ENCODE measurements at places on chromosomes 2 and 18.

- DNase-seq, result no peak
Measured at GRCh38 chr18:6891788-6892187, 162.3 kb downstream of the ARHGAP28 start.

GRCh38 chr2:85806358-85807118, 52.7 kb downstream of the ATOH8 start:
- no peak for DNase-seq

GRCh38 chr2:203535078-203535783, at the start of gene RAPH1:
TSS of gene RAPH1 (minus strand) at chr2:203535301. CDS start at chr2:203495353, 39,948 bp downstream.
- DNase-seq, result peak; percentile 50

GRCh38 chr18:74996055-74996454, 212.9 kb downstream of the PTGR3 start:
- no peak for DNase-seq

DNA sequence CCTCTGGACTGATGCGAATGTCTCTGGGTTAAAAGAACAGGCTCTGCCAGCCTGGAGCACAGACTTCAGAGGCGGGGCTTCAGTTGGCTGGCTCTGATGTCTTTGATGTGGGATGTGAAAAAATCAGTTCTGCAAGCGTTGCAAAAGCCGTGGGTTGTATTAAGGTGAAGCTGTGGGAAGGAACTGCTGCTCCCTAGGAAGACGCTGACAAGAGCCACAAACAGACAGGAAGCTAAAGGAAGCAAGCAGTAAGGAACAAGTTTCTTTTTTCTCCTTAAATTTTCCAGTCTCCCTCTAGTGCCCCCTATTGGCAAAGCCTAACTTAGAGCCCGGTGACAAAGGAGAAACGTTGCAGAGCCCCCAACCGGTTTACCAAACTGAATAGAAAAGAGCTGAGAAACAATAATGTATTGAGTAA, 239.0 kb downstream of the CCDC178 start:
- no peak for DNase-seq

DNA sequence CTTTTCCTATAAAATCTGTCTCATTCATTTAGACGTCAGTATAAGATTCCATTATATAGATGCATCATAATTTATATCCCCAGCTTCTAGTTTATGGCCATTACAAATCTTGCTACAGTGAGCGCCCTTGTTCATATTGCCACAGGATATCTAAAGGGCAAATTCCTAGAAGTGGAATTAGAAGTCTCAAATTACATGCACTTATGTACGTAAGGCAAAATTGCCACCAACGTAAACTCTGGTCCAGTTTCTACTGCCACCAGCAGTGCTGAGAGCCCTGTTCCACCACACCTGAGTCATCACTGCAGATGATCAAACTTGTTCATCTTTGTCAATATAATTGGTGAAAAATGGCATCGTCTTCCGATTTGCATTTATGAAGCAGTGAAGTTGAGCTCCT, 90.9 kb upstream of the ID2 start:
- DNase-seq, result no peak

DNA sequence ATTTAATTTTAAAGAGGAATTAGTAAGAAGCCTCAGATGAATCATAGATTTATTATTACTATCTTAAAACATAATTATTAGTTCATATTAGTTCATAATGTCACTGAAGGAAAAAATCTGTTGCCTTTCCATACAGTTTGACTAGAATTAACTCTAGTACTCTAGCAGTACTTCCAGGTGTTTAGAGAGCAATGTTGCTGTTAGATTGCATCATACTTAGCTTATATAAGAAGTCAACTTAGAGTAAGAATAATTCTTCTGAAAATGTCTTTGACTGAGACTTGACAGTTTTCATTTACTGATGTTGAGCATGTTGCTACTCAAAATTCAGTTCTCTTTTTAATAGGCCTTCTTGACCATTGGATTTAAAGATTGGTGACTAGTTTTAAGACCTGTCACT, 4.7 kb downstream of the RAB3GAP1 start:
- no peak for DNase-seq

- DNase-seq, result no peak
Measured at GRCh38 chr2:165911231-165911630, 42.3 kb downstream of the TTC21B start.

DNA sequence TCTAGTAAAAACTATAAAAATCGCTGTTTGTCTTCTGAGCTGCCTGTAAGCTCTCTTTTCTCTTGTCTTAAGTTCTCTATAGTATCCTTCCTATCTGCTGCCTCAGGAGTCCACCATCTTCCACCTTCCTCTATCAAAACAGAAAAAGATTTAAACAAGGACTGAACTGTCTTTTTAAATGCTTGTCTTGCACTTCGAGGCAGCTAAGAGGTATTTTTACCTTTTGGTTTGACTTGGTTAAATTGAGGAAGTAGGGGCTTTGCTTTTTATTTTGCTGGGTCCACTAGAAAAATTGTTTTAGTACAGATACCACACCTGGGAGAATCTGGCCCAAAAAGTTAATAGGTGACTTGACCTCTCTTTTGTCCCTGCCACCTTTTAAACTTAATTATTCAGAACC, 12.2 kb downstream of the SESTD1 start:
- DNase-seq, result no peak

- DNase-seq, result no peak
Measured at GRCh38 chr2:212284166-212284565, 254.4 kb downstream of the ERBB4 start.

DNA sequence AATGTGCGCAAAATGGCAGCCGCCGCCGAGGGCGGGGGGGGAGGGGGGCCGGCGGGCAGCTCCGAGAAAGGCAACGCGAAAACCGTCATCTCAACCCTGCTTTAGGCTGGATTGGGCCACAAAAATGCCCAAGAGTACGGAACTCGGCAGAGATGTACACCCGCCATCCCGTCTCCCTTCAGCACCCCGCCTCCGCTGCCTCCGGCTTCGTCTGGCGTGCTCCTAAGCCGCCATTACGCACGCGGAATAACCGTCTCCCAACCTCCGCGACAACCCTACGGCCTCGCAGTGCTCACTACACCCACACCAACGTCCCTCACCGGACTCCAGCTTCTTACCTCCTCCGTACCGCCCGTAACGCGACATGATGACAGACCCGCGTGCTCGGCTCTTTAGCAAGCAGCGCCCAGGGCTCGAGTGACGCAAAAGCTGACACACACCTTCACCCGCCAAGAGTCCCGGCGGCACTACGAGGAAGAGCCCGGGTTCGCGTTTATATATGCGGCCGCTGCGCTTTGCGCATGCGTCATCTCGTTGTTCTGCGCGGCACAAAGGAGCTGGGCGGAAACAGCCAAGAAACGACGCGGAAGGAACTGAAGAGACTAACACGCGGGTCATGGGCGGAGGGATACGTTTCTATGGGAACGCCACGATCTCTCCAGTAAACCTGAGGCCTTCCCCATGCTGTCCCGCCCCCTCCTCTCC, at the start of gene SRSF7:
Gene SRSF7 (minus strand): TSS at position 471 of the 705 bp plus-strand sequence. CDS start 105 bp downstream, at position 366.
- peak; percentile 92 for DNase-seq

GRCh38 chr2:178978667-178979066, 71.3 kb downstream of the CCDC141 start:
- DNase-seq, result no peak

GRCh38 chr2:34808426-34808825, 1209.3 kb upstream of the FAM98A start:
- no peak for DNase-seq

- no peak for DNase-seq
Measured at GRCh38 chr2:171798156-171798820, 95.8 kb downstream of the SLC25A12 start.

DNA sequence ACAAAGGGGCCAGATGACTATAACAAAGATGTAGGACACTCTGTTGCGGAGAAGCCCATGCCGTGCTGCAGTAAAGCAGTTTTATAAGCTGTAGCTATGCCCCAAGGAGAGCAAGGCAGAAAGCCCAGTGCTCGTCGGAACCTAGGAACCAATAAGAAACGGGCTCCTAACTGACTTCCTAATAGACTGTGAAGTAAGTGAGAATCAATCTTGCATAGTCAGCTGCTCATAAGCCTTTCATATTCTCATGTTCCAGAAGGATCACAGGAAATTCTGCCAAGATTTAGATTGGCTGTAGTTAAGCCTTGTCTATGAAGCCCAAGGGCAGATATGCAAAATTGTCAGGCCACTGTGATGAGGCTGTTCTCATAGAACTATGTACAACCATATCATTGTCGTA, 98.4 kb downstream of the RTTN start:
- DNase-seq, result no peak

DNA sequence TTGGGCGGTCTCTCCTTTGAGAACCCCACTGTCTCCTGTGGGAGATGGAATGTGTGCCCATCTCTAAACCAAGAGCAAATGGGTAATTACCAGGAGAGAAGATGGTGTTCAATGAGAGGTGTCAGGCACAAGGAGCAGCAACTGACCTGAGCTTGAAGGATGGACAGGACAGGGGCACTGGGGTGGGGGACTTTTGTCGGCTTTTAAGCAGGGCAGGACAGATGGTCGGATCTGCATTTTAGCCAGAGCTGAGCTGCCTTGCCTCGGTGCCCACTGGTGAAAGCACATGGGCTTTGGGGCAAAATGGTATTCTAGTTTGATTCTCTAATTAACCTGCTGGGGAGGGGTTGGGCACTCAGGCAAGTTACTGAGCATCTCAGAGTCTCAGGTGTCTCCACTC, 98.0 kb downstream of the INHBB start:
- no peak for DNase-seq

- no peak for DNase-seq
Measured at GRCh38 chr2:143375384-143375880, 246.2 kb downstream of the ARHGAP15 start.

GRCh38 chr2:231677632-231678104, 30.7 kb upstream of the PTMA start:
- DNase-seq, result peak; percentile 78

DNA sequence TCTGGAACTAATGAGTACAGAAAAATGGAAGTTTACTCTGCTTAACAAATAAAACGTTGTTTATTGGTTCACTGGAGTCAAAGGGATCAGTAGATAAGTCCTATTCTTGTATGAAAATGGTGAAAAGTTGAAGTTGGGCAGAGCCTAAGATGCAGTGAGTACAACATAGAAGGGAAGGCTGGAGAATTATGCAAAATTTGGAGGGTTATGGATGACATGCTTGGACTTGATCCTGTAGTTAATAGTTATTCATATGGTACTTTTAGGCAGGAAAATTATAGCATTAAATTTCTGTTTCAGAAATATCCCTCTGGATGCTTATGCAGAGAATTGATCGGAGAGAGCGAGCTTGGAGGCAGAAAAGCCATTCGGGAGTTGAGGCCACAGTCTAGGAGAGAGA, 167.6 kb downstream of the KCNS3 start:
- DNase-seq, result no peak

DNA sequence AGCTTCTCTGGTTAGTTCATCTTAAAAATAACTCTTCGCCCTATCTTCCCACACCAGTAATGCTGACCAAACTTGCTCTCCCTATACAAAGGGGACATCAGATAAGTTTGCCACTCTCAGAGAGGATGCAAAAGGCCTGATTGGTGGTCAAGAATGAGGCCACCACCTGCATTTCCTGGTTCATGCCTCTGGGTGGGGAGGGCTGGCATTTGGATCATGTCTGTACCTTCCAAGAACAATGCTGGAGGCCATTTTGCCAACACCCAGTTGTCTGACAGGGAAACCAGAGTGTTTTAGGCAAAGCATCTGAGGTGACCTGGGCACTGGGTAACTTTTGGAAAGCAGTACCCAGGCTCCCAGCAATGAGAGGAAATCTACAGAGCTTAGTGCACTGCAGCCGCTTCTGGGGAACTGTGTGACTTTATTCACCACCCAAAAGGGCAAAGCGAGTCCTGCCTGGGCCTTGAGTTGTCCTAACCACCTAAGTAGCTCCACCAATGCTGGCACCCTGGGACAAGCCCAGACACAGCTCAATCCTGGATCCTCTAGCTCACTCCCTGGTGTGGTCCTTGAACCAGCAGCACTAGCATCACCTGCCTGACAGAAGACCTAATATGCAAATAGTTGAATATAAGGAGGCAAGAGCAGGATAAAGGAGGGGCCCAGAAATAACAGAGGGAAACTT, 35.1 kb downstream of the CAPN13 start:
- no peak for DNase-seq

GRCh38 chr2:238458651-238459050, 31.9 kb downstream of the ASB1 start:
- no peak for DNase-seq

DNA sequence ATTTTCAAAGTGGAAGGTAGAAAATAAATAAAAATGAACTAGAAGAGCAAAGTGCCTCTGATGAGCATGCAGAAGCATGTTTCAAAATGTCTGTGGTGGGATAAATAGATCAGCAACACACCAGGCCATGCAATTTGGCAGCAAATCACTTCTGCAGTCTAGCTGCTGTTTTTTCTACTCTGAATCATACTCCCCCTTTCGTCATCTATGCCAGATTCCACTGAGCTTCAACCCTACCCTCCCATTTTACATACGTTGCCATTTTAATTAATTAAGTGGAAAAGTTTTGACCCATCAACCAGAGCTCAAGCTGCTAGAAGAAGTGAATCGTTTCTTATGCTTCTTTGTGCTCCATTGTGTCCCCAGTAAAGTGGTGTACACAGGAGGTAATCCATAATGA, 79.3 kb downstream of the NRXN1 start:
- DNase-seq, result no peak

Measured in stimulated activated CD4-positive, alpha-beta T cell treated with anti-CD3 and anti-CD28 coated beads, Interleukin-4, amount 100 ng/mL, for 48 hours (primary cell).